ENCODE measurements at places on chromosomes 4 and X. TPM values are rescaled to one million over a fixed set of nuclear protein-coding genes. Genes with fewer than 3 reads are reported as not detected.

PCDH7 gene
- 0.08 TPM for total RNA-seq

SLC2A9 gene
- 3.0 TPM for total RNA-seq

GAGE12J gene
- not detected for total RNA-seq

CXXC4 gene
- total RNA-seq = 0.05 TPM

ADH6 gene
- 0.10 TPM for total RNA-seq

SUPT20HL2 gene
- not detected for total RNA-seq

PRR27 gene
- total RNA-seq = not detected

DCAF8L2 gene
- total RNA-seq = not detected

C4orf51 gene
- not detected for total RNA-seq

MAGIX gene
- total RNA-seq = 0.81 TPM

TMPRSS11D gene
- total RNA-seq = not detected

MEPE gene
- not detected for total RNA-seq

- no peak for DNase-seq
Measured at GRCh38 chr4:148118633-148119032, 323.6 kb downstream of the NR3C2 start.

- no peak for DNase-seq
Measured at GRCh38 chr4:76745240-76745639, 152.7 kb downstream of the SOWAHB start.

DNA sequence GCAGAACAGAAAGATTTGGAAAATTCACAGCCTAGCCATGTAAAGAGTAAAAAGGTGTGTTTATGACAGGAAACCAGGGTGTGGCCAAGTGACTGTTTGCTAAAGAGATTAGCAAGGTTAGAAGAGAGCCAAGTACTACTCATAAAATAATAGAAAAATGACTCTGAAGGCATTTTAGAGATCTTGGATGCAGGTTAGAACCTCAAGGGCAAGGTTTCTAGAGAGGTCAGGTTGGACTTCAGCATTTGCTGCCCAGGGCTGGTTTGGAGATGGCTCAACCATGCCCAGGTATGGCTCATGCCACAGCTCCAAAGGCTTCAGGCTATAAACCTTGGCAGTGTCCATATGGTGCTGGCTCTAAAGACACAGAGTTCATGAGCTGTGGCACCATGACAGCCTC is 40.6 kb upstream of the ADGRA3 start:
- DNase-seq = no peak

- DNase-seq = no peak
Measured at GRCh38 chr4:113256946-113257345, 207.5 kb downstream of the ANK2 start.

DNA sequence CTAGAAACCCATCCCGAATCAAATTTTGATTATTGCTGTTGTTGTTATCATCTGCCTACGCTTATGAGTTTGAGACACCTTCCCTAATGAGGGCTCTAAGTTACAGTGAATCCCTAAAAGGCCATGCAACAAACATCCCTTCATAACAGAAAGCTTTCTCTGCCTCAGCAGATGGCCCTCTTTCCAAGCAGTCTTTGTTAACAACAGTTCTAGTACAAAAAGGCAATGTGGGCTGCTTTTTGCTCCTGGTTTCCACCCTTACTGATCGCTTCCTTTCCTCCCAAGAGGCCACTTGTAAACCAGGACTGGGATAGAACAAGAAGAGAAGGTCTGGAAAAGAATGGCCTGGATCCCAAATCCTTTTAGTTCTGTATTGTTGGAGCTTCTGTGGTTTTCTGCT is 24.2 kb downstream of the GPC4 start:
- no peak for DNase-seq

- DNase-seq = no peak
Measured at GRCh38 chr4:179605196-179605595, 2163.0 kb upstream of the AGA start.

DNA sequence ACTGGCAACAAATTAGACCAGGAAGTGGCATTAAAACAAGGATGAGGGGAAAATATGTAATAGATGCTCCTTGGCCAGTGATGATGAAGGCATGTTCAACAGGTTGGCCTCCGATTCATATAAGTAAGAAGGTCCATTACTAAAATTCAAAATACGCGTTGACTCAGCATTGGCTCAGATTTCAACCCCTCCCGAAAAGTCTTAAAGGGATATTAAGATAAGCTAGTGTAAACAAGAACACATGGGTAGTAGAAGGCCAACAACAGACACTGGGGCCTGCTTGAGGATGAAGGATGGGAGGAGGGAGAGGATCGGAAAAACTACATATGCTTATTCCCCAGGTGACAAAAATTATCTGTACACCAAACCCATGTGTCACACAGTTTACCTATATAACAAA is 19.1 kb upstream of the LAP3 start:
- no peak for DNase-seq

DNA sequence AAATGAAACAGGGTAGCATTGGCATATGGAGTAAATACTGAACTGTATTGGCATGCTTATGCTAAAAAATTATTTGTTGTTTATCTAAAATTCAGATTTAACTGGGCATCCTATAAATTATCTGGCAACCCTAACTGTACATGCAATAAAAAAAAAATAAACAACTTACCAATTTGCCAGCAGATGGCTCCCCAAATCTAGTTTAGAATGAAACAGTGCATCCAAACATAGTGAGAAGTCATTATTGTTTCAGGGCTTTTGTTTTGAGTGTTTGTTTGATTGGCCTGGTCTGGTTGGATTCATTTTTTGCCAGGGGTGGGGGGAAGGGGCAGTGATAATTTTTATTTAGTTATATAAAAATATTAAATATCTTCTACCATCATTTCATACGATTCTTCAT is 12.8 kb upstream of the NSUN7 start:
- no peak for DNase-seq

GRCh38 chrX:154021131-154021611 is 1.5 kb upstream of the IRAK1 start:
- no peak for DNase-seq

GRCh38 chr4:149987330-149988086 is 90.7 kb upstream of the DCLK2 start:
- no peak for DNase-seq

- no peak for DNase-seq
Measured at GRCh38 chrX:39705290-39705689, 392.5 kb downstream of the BCOR start.

- DNase-seq = no peak
Measured at GRCh38 chr4:19152264-19152663, 1099.4 kb upstream of the SLIT2 start.

- no peak for DNase-seq
Measured at GRCh38 chr4:142823796-142824195, 22.3 kb downstream of the INPP4B start.

DNA sequence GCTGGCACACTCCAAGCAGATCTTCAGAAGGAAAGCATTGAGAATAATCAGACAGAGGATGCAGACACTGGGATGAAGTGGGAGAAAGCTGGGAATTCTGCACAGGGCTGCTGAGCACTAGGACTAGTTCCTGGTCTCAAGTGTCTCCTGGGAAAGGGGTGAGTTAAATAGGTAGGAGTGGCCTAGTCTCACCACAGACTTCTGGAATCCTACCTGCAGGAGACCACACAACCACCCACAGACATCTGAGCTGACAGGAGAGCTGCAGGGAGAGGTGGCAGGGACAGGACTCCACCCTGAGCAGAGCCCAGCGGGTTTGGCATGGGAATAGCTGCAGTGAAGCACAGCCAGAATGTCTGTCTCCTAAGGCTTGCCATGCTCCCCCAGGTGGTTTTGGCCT is 95.1 kb upstream of the GALNTL6 start:
- no peak for DNase-seq

DNA sequence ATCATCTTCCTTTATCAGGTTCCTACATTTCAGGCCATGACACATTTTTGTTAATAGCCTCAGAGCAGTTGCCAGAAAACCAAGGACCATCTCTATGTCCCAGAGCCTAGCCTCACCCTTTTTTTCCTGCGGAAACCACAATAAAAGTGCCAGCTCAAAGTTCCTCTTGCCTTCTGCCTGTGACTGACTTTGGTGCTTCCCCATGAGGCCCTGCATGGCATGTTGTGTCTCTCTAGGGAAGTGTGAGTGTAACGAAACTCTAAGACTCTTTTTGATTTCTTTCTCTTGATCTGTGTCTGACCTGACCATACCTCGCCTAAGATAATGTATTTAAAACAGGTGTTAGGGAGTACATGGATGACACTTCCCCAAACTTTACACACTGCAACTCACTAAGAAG is 642.3 kb upstream of the BOD1L1 start:
- no peak for DNase-seq

GRCh38 chr4:105426187-105426897 is 47.5 kb downstream of the PPA2 start:
- DNase-seq = no peak

DNA sequence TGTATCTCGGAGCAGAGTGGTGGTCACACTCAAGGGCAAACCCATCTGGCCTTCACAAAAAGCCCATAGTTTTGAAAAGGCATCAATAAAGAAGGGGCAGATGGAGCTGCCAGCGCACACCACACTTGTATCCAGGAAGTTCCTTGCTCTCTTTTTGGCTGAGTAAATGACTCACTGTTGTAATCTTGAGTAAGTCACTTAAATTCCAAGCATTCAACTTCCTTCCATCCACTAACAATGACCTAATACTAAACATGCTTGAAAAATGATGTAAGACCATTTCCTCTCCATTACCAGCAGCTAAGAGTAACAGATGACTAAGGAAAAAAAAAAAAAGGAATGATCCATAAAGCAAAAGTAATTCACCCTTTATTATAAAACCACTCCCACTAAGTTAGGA is 32.4 kb upstream of the MYOZ2 start:
- no peak for DNase-seq

- no peak for DNase-seq
Measured at GRCh38 chrX:46582966-46583365, 9.4 kb downstream of the CHST7 start.

DNA sequence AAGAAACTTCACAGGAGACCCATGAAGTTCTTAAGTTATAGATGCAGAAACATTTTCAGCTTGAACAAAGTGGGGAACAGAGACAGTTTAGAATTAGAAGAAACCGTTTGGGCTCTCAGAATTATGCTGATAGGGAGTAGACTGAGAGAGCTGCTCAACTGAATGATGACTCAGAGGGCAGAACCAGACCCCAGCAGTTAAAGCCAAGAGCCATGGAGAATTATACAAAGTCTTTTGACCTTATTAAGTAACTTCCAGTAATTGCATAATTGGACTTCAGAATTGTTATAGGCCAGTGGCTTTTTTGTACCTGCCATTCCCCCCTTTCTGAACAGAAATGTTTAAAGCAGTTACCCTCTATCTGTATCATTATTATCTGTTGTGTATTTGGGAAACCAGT is 642.1 kb downstream of the CCSER1 start:
- no peak for DNase-seq

DNA sequence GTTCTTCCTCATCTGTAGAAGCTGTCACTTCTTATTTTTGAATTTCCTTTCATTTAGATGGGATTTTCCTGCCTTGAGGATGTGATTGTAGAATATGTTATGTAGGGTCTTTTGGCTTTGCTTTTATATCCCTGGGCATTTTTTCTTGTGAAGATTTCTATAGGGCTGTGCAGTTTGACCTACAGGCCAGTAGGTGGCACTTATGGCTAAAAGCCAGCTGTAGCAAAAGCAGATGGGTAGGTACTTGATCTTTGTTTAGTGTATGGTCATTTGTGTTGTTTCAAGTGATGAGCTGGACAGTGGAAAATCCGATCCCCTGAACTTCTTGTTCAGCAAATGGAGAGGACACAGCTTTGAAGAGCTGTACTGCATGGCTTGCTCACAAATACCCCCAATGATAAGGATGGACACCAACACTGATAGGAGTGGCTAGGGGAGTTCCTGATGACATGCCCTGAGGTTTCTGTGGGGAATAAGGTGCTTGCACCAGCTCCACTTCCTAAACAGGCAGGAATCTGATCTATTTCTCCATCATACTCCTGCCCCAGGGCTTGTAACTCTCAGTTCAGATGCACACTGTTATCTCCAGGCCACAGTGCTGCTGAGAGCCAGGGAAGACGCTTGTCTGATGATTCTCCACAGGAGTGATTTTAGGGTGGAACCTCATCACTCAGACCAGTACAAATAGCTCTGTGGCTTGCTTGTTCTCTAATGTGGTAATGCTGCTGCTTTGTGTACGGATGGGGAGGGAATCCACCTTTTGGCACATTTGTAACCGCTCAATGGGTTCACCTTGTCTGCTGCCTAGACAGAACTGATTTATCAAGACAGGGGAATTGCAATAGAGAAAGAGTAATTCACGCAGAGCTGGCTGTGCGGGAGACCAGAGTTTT is 417.1 kb upstream of the MAGEB16 start:
- no peak for DNase-seq

DNA sequence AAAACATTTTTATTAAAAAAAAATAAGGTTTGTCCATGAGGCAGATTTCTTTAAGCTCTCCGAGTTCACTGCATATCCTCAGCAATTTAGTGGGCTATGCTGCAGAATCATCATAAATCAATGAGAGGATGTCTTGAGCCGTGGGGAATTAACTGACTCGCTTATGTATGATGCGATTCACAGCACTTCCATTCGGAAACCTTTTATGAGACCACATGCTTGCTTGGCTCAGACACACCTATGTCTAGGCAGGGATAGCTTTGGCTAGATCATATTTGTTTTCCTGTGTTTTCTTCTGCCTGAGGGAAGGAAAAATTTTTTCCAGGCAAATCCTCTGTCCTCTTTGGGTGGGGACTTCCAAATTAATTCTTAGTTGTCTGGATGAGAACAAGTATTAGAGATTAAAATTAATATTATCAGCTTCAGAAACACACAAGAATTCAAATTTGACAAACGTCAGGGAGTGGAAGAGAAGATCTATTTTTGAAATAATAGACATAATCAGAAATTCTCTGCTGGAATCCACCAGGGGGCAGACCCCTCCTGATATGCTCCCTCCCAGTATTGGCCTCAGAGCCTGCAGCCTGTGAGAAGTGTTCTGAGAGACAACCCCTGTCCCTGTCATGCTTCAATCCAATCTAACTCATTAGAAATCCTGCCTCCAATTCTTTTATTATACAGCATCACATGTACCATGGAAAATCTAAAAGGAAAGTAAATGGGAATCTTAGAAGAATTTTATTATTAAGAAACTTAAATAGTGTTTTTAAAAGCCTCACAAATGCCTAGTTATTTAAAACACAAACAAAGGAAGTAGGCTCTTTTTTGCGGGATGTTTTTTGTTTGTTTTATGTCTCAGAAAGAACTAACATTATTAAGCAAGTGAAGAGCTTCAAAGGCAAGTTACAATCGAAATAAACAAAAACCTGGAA is 345.1 kb upstream of the TACR3 start:
- DNase-seq = no peak

DNA sequence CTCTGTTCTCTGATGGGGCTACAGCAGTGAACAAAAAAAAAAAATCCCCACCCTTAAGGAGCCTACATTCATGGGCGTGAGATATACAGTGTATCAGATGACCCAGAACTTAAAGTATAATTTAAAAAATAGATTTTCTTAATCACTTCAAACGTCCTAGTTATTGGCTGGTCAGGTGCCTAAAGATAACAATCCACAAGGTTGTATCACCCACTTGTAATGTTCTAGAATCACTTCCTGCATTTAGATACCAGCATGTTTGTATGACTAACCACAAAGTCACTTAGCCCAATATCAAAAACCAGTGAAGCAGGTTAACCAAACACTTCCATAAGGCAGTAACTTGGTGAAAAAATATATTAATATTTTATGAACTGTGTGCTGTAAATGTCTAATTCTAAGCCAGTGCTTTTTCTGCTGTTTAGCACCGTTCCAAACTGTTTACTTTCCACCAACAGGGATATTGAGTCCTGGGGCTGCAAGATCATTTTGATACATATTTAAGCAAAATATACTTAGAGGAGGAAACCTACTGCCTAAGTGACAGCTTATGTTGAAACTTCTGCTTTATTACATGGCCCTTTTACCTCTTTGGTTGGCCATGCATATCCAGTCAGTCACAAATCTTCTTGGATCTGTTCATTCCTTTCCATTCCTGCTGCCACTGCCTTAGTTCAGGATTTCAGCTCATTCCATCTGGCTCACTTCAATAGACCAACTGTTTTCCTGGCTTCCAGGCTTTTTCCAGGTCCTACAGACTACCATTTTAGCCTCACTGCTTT is 43.3 kb downstream of the CD40LG start:
- DNase-seq = no peak

All from activated T-cell treated with anti-CD3 and anti-CD28 coated beads, Interleukin-2, amount 50 U/mL, for 4 hours (primary cell).